ENCODE measurements at places on chromosomes 11 and 22.

DNA sequence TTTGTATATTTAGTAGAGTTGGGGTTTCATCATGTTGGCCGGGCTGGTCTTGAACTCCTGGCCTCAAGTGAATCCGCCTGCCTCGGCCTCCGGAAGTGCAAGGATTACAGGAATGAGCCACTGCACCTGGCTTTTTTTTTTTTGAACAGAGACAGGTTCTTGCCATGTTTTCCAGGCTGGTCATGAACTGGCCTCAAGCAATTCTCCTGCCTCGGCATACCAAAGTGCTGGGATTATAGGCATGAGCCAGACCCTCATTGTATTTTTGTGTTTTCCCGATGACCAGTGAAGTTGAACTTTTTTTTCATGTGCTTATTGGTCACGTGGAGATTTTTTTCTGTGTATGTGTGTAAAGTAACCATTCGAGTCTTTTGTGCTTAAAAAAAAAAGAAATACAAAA is 48.2 kb downstream of the KIAA1671 start:
- no peak for DNase-seq

- DNase-seq = no peak
Measured at GRCh38 chr11:762421-763072, 14.7 kb downstream of the GATD1 start.

- no peak for DNase-seq
Measured at GRCh38 chr11:62435846-62436660, 17.2 kb downstream of the SCGB1A1 start.

DNA sequence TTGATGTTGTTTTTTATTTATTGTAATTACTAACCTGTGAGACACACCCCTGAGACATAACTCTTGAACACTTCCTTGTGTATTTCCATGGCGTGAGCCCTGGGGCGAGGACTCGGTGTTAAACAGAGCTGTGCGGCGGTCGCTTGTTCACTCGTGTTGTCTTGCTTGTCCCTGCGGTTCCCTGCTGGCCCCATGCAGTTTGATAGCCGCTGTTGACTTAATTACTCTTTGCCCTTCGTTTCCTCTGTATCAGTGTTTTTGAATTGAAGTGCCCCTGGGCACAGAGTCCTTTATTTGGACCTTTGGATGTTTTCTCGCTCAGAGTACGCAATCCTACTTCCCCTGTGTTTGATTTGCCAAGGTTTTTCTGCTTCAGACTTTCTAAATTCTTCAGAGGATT is 52.7 kb downstream of the TBC1D22A start:
- DNase-seq = no peak

DNA sequence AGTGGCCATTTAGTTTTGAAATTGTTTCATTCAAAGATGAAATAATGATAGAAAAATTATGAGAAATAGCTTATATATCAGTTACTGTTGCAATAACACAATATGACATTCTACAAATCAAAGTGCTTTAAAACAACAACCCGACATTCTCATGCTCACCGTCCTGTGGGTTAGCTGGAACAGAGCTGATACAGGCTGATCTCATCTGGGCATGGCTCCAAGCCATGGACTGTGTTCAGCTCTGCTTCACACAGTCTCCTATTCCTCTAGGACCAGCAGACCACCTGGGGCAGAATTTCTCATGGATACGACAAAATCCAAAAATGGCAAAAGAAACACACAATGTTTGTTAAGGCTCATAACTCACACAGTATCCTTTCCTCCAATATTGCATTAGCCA is 178.6 kb downstream of the CNTN5 start:
- no peak for DNase-seq

DNA sequence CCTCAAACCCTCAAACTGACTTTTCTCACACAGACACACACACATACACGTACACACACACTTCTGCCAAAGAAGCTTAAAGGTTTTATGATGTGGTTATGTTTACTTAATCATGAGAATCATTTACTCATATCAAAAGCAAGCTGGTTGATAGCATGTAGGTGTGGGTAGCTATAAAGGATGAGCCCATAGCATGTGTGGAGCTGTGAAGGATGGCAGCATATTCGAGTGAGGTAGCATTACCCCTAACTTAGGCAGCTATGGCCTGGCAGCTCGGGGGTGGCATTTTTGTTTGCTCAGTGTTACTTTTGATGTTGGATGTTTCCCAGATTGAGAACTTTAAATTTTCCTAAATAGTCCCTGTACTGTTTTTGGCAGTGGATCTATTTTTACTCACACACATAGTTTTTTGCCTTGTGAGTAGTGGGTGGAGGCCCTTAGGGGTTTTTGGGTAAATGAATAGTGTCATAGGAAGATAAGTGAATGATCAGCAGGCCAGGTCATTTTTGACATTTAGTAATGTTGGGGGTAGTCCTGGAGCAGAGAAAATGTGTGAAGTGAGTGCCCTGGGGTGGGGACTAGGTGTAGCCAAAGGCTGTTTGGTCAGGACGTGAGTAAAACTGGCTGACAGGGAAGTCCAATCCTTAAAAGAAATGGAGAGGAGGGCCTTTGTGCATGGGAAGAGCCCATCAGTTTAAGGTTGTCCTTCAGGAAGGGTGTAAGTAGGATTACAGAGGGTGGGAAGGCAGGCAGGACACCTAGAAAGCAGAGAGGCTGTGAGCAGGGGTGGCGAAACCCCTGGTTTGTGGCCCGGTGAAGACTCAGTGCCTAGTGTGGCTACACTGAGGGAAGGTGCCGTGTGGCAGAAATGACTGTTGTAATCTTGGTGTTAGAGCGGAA is 7.1 kb downstream of the YWHAH start:
- no peak for DNase-seq

GRCh38 chr22:25966448-25966913 is 202.8 kb upstream of the SEZ6L start:
- DNase-seq = no peak

- no peak for DNase-seq
Measured at GRCh38 chr11:17413414-17414316, 25.2 kb upstream of the KCNJ11 start.

DNA sequence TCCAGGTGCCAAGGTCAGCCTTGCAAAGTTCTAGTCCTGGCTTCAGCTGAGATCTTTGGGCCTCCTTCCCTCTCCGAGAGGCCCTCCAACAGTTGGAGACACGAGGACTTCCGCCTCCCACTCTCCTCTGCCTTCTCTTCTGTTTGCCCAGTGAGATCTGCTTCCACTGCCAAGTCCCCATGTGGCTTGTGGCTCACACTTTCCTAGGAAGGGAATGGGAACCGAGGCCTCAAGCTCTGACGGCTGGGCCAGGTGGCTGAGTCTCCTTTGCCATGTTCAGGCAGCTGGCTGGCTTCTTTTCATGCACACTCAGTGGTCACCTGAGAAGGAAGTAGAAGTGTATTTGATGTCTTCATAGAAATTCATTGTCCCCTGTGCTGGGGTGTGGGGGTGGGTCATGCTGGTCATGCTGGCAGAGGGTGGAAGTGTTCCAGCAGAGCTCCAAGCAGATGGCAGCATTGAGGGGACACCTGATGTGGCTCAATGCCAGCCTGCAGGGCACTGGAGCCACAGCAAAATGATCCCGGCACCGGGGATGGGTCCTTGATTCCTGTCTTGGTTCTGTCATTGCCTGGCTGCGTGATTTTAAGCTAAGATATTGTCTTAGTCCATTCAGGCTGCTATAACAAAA is 130.4 kb downstream of the ADAMTS15 start:
- no peak for DNase-seq

Data from CD4-positive, alpha-beta T cell treated with Interleukin-4 for 4 hours (primary cell).